Mesenteric fat pad (tissue), 1 donor: ENCODE measurements at places on chromosomes 16 and 17. TPM values are rescaled to one million over a fixed set of nuclear protein-coding genes. Genes with fewer than 3 reads are reported as not detected.

- DNase-seq: no peak
Measured at GRCh38 chr17:61475726-61476125, 23.5 kb downstream of the TBX4 start.

GRCh38 chr16:65936096-65936495 is 430.4 kb upstream of the CDH5 start:
- DNase-seq: no peak

DNA sequence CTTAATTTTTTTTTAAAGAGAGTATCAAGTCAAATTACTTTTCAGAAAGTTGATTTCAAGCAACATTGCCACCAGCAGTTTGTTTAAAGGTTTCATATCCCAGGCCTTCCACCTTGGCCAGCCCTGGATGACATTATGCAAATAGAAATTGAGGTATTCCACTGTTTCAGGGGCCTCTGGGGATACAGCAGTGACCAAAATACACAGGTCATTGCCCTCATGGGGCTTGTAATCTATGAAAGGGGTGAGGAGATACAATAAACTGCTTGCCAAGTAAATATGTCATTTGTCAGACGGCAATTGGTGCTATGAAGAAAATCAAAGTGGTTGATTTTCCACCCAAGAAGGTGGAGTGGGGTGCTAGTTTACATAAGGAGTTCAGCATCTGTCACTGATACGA is 37.8 kb upstream of the TMC5 start:
- no peak for DNase-seq

- peak; percentile 72 for DNase-seq
Measured at GRCh38 chr17:50207792-50208567, 6.5 kb upstream of the COL1A1 start.

DNA sequence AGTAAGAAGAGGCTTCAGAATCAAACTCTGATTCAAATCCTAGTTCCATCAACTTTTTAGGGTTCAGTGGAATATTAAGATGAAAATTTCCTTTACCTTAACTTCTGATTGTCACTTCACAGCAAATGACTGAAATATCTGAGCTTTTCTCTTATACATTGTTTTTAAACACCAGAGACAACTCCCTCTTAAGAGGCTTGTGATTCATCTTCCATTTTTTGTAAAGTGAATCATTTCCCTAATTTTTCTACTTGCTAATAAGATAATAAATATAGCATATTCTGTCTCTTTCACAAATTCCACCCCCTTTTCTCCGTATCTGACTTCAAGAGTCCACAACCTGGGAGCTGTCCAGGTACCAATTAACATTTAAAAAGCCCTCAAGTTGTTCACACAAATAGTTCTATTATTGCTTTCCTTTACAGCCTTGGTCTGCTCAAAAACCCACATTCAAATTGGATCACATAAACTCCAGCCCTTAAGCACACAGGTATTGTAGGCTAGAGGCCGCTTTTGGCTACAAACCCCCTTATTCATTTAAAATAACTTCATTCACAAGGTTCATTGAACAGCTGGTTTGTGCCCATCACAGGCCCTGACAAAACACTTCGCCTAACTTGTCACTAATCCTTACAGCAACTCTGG is 14.1 kb upstream of the UTP6 start:
- no peak for DNase-seq

Gene PIK3R5
- 34.5 TPM for total RNA-seq
